ENCODE measurements at places on chromosomes 13 and 19.

DNA sequence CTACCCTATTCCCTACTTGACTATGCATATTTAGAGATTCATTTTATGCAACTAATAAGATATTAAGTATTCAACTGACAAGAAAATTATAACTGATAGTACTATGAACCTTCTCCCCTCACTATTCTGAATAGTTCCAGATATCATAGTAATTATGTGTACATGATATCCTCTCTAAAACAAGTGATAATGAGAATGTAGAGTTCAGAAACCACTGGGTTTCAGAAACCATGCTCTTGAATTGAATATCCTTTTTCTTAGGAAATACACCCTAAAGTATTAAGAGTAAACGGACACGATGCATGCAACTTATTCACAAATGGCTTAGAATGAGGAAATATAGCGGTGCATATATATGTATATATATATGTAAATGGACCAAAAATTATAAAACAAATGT lies 160.9 kb downstream of the TBC1D4 start:
- no peak for DNase-seq

- no peak for DNase-seq
Observed at GRCh38 chr19:42018503-42019193, 24.6 kb upstream of the ATP1A3 start.

DNA sequence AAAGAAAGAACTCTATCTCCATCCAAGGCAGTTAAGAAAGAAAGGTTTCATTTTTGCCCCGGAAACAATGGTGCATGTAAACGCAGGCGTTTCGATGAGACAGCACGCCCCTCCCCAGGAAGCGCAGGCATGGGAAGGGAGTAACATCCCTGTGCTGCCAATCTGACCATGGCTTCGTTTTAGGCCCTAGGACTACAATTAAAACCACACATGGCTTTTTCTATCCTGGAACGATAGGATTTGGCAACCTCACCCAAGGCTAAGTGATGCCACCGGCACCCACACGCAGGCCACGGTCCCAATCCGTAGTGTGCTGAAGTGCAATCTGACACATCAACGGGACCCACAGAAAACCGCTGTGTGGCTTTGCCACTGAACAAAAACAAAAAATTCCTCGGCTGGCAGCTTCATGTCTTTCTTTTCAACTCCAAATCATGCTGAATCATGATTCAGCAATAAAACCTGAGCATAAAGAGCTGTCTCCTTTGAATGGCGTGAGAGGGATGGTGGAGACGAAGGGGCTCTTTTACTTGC lies 24.2 kb downstream of the RANBP3 start:
- DNase-seq: no peak

DNA sequence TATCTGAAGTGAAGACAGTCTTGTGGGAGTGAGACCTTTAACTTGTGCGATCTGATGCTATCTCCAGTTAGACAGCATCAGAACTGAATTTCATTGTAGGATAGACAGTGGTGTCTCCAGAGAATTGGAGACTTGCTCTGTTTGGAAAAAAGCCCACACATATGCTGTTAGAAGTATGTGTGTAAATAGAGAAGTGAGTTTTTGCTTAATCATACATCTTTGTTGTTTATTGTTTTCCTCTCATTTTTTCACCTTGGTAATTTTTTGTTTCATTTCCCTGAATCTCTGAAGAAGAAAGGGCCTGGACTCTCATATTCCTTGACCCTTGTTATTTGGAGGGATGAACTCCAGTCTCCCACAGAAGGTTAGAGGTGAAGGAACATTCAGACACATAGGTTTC lies 21.8 kb downstream of the FPR3 start:
- no peak for DNase-seq

DNA sequence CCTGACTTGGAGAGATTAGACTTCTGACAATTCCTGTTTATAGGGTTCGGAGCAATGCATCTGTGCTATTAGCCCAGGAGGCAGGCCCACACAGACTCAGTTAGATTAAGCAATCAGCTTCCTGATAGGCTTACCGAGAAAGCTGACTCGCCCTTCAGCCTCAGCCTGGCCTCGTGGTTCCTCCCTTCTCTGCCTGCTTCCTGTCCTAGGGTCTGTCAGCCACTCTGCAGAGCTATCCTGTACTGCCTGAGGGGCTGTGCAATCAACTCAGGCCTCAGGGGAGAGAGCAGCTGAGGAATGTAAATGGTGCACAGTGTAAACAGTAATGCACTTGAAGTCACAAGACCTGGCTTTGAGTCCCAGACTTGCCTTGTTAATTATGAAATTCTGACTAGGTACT lies 30.7 kb downstream of the HTR2A start:
- DNase-seq: no peak

DNA sequence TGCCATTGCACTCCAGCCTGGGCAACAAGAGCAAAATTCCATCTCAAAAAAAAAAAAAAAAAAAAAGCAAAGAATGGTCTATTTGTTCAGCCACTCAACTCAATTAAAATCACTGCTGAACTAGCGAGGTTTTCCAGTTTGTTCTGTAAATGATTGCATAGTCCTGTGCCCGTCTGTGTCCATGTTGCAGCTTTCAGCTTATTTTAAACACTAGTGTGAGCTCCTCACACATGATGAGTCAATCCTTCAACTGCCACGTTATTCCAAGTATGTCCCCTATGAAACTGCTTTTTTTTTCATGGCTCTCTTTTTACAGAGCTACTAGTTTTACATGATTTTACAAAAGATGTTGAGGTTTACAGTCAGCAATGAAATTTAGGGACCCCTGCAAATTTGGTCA lies 12.2 kb downstream of the SUGP2 start:
- DNase-seq: no peak

GRCh38 chr19:40641281-40641680 lies 40.1 kb downstream of the LTBP4 start:
- DNase-seq: no peak

- DNase-seq: no peak
Observed at GRCh38 chr13:26699197-26699490, 61.4 kb downstream of the GPR12 start.

Data from NCI-H510A (cell line).